ENCODE measurements at places on chromosomes 7 and 10.

DNA sequence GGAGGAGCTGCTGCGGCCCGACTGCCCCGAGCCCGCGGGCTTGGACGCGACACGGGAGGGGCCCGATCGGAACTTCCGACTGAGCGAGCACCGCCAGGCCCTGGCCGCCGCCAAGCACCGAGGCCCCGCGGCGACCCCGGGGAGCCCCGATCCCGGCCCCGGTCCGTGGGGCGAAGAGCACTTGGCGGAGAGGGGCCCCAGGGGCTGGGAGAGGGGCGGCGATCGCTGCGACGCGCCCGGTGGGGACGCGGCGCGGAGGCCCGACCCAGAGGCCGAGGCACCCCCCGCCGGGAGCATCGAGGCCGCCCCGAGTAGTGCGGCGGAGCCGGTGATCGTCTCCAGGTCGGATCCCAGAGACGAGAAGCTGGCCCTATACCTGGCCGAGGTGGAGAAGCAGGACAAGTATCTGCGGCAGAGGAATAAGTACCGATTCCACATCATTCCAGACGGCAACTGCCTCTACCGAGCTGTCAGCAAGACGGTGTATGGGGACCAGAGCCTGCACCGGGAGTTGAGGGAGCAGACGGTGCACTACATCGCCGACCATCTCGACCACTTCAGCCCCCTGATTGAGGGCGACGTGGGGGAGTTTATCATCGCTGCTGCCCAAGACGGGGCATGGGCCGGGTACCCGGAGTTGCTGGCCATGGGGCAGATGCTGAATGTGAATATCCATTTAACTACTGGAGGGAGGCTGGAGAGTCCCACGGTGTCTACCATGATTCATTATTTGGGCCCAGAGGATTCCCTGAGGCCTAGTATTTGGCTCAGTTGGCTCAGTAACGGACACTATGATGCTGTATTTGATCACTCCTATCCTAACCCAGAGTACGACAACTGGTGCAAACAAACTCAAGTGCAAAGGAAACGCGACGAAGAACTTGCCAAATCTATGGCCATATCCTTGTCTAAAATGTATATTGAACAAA, 1.4 kb downstream of the OTUD1 start:
- no peak for DNase-seq

- DNase-seq, result no peak
These were observed 1.2 kb downstream of the TSPAN12 start for GRCh38 chr7:120856621-120857352.

DNA sequence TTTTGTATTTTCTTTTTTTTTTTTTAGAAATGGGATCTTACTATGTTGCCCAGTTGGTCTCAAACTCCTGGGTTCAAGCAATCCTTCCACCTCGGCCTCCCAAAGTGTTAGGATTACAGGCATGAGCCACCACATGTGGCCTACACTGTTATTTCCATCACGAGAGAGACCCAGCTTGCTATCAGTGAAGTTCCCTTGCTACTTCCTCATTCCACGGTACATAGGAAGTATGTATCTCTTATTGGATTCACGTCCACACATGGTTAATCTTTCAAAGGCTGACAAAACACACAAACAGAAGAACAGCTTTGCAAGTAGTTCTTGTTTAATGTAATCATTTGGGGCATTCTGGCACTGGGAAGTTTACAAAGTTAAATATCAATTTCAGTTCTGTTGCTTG, 50.9 kb downstream of the DCLRE1A start:
- no peak for DNase-seq

- no peak for DNase-seq
These were observed 15.6 kb downstream of the CLEC2L start for GRCh38 chr7:139538881-139539635.

- no peak for DNase-seq
These were observed 1.4 kb downstream of the RAB11FIP2 start for GRCh38 chr10:118045158-118045836.

DNA sequence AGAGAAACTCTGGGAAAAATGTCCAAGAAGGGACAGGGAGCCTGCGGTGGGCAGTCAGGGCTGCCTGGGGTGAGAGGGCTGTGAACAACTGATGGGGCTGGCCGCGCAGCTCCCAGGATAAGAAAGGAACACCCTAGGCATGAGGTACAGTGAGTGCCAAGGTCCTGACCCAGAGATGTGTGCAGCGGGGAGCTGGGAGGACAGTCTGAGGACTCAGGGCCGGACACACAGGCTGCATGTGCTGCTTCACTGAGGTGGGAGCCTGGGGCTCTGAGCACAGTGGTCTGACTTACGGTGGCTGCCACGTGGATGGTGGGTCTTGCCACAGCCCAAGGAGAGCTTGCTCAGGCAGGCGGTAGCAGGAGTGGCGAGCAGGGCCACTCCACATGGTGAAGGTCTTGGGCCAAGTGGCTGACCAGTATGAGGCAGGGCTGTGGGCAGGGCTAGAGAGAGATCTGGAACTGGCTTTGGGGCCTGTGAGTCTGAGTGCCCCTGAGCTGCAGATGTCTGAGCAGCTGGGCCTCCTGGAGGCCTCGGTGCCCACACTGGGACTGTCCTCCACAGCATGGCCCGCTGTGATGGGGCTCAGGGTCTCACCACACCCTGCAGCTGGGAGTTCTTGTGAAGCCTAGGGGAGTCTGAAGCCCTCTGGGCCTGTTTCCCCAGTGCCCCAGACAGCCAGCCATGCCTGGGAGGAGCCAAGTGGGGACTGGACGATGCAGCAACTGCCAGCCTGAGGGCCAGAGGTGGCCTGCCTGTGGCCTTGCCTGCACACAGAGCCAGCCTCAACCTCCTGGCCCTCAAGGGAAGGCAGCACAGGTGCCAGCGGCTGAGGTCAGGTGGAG, 60.3 kb downstream of the RASGEF1A start:
- no peak for DNase-seq

DNA sequence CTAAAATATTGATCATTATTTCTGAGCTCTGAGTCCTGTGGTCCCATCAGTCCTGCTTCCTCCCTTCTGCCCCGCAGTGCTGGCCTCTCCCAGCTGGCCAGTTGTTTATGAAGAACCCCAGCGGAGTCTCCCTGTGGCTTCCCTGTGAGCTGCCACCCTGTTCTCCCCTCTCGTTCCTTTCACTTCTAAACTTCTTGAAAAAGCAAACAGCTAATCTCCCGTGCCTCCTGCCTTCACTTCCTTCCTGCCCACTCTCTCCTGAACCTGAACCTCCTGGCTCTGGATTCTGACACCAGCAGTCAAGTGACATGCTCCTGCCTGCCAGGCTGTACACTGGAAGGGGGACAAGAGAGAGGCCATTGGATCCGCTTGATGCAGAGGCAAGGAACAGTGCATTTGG, 63.7 kb upstream of the ZPBP start:
- DNase-seq, result no peak

GRCh38 chr10:75982611-75983369, 551.4 kb downstream of the LRMDA start:
- no peak for DNase-seq

GRCh38 chr7:76411626-76412025, 2.1 kb upstream of the SSC4D start:
- DNase-seq, result no peak

DNA sequence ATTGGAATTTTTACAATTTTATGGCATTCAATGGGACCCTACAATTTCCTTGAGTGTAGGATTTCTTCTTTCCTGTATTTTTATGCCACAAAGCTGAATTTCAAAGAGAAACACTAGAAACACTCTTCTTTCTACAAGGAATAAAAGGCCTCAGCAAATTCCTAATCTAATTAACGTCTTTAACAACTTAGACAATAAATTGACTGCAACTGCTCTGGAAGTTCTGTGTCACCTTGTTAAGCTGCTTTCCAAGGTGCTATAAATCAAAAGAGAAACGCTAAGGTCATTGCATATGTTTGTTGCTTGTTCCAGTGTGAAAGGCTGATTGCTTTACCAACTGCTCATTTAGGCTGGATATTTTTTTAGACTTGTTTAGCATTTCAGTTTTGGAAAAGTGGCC, 182.2 kb downstream of the POLR1F start:
- DNase-seq, result no peak

DNA sequence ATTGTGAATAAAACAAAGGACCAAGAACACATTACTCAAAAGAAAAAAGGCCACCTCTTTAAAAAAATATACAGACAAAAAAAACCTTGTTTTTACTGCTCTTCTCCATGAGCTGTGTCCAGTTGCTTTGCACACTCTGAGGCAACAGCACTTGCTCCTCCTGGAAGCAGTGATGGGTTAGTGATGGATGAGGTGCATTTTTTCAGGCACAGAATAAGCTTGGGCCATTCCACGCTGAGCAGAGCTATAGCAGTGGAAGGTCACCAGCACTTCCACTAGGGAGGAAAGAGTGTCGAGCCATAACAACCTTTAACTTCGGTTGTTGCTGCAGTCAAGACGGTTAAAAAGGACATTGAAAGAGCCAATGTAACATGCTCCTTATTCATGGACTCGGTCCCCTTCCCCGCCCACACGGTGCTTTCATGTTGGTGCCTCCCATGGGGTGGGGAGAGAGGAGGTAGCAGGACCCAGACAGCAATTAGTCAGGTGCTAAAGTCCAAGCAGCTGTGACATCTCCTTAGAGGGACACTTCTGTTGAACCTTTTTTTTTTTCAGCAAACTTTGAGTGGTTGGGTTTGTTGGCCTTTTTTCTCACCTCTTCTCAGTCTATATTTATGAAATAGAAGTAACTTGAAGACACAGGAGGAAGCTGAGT, 136.5 kb upstream of the ADARB2 start:
- no peak for DNase-seq

DNA sequence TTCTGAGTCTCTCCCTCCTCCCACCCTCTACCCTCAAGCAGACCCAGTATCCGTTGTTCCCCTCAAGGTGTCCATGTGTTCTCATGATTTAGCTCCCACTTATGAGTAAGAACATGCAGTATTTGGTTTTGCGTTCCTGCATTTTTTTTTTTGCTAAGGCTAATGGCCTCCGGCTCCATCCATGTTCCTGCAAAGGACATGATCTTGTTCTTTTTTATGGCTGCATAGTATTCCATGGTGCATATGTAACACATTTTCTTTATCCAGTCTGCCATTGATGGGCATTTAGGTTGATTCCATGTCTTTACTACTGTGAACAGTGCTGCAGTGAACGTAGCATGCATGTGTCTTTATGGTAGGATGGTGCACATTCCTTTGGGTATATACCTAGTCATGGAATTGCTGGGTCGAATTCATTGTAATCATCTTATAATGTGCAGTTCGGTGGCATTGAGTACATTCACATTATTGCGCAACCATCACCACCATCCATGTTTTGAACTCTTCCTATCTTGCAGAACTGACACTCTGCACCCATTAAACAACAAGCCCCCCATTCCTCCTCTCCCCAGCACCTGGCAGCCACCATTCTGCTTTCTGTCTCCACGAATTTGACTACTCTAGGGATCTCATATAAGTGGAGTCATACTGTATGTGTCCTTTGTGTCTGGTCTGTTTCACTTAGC, 125.5 kb downstream of the CAMK1D start:
- DNase-seq, result no peak

GRCh38 chr7:147535701-147536111, 1054.9 kb upstream of the C7orf33 start:
- no peak for DNase-seq

GRCh38 chr10:118523775-118524174, 71.7 kb downstream of the PRLHR start:
- DNase-seq, result no peak

GRCh38 chr10:16891375-16892313, 74.4 kb upstream of the RSU1 start:
- no peak for DNase-seq

GRCh38 chr10:115052226-115052625, 40.9 kb upstream of the ATRNL1 start:
- no peak for DNase-seq
